ENCODE measurements at places on chromosomes 4 and X.

GRCh38 chr4:73453701-73454005 is 17.6 kb downstream of the AFP start:
- no peak for DNase-seq

GRCh38 chrX:81280148-81280547 is 78.2 kb downstream of the SH3BGRL start:
- DNase-seq = no peak

GRCh38 chr4:120078216-120078615 is 11.6 kb upstream of the MAD2L1 start:
- no peak for DNase-seq

DNA sequence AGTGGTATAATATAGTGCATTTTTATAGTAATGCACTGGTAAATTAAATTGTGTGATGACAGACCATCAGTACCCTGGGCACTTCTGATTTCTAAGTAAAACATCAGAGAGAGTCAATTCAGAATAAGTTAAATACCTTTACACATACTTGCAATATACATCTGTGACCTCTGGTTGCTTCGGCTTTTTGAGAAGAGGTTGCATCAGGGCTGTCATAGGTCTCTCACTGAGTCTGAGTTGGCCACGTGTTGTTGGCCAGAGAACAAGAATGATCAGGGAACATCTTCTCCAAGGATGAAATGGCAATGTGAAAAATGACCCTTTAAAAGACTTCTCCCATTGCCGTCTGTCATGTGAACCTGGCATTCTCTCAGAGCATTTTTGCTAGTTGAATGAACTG is 36.9 kb upstream of the PUDP start:
- DNase-seq = no peak

- DNase-seq = peak; percentile 76
These were observed 150.6 kb downstream of the ADAMTS3 start for GRCh38 chr4:72418458-72418857.
